ENCODE measurements at places on chromosomes 4 and X.

DNA sequence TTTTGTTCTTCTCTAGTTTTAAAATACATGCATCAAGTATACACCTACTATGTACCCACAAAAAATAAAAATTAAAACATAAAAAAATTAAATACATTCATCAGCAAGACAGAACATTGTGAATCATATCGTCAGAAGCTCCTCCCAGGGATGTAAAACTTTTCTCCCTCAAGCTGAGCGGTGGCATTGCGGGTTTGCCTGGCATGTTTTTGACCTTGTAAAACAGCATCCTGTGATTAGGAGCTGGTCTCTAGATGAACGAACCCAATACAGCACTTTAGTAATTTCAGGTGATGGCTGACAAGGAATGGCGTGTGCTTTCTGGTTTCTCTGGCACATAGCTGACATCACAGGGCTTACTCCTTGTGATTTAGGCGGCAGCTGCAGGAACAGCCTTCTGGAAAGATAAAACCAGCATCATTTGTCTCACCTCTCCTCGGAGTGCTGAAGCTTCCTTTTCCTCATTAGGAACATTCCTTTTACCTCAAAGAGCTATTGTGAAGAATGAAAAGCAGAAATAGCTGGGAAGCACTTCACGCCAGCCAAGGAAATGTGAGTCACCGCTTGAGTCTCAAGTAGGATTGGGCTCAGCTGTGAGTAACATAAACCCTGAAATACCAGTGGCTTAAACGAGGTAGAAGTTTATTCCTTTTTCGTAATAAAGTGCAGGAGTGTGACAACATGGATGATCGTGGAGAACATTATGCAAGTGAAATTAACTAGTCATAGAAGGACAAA, 44.3 kb downstream of the NYX start:
- DNase-seq, result peak; percentile 5

GRCh38 chrX:75365243-75365975, 91.5 kb downstream of the UPRT start:
- no peak for DNase-seq

GRCh38 chr4:48369248-48369647, 27.9 kb downstream of the SLAIN2 start:
- no peak for DNase-seq

GRCh38 chrX:13506574-13506973, 62.8 kb upstream of the EGFL6 start:
- DNase-seq, result no peak

GRCh38 chr4:8859550-8860095, 12.0 kb downstream of the HMX1 start:
- no peak for DNase-seq

DNA sequence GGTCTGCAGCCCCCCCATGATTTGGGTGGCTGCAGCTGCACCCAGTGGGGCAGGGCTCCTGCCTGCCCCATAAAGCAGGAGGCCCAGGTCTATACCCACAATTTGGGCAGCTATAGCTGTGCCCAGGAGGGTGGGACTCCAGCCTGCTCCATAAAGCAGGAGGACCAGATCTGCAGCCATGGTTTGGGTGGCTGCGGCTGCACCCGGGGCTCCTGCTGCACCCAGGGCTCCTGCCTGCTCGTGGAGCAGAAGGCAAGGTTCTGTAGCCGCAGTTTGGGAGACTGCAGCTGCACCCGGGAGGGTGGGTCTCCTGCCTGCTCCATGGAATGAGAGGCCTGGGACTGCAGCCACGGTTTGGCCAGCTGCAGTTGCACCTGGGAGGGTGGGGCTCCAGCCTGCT, 81.1 kb downstream of the ATRX start:
- no peak for DNase-seq

DNA sequence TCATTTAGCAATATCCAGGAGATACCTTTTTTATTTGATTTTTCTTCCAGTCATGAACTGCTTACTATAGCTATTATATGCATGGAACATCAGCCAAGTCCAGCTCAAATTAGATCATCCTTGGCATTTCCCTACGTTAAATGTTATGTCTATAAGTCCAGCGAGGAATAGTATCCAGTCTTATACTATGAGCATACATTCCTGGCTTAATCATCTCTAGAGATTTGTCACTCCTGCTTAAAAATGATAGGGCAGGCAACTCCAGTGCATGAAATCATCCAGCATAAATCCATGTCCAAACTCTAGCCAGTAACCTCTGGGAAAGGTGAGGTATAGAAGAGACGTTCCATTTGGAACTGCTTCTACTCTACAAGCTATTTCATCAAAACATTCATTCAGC, 126.7 kb upstream of the VCX2 start:
- no peak for DNase-seq

GRCh38 chrX:123773258-123773988, 40.6 kb upstream of the THOC2 start:
- DNase-seq, result no peak

- DNase-seq, result no peak
Observed at GRCh38 chr4:177239878-177240277, 69.8 kb upstream of the NEIL3 start.

DNA sequence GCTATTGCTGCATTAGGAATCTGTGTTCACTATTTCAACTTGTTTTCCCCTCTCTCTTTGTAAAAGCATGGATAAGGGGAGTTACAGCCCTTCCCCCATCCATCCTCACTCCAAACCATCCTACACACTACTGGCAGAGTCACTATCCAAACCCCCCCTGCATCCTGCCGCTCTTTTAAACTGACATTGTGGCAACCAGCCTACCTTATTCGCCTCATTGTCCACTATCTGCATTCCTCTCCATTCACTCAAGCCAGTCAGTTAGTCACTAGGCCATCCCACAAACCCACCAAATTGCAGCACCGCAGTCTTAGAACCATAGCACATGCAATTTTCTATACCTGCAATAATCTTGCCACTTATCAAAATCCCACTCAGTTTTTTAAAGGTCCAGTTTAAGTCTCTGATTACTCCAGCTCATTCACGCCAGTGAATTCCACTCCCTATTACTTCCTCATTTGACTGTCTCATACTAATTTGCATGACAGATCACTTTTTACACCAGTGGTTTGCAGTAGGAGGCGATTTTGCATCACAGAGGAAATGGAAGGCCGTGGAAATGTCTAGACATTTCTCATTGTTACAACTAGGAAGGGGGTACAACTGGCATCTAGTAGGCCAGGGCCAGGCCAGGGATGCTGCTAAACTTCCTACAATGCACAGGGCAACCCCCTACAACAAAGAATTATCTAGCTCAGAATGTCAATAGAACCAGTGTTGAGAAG, 181.8 kb downstream of the HS6ST2 start:
- no peak for DNase-seq

GRCh38 chr4:81632581-81633299, 161.0 kb upstream of the RASGEF1B start:
- no peak for DNase-seq

GRCh38 chrX:75067931-75068330, 88.2 kb downstream of the ABCB7 start:
- DNase-seq, result no peak

DNA sequence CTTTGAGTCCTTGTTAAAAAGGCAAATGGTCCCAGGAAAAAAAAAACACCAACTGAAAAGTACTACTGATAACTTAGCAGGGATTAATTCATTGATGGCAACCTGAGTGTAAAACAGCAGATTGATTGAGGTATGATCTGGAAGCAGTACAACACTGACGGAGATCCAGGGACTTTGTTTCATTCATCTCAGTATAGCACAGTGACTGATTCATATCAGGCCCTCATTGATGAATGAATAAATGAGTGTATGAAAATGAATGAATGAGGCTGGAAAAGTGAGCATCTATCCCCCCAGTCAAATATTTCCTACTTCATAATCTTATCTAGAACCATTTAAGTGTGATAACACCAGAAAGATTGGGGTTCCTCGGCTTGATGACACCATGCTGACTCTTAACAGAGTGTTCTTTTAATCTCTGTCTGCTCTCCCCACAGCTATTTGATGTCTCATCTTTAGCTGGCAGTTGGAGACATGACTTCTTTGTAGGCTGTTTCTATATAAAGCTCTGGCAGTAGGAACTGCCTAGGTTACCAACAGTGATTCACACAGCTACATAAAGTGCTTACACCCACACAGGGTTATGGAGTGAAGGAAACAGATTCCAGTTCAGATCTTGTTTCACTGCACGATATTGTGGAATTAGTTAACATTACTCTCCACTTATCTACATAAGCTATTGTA, 18.6 kb upstream of the RNF128 start:
- DNase-seq, result no peak

GRCh38 chr4:28799696-28800095, 1920.5 kb upstream of the PCDH7 start:
- DNase-seq, result no peak

DNA sequence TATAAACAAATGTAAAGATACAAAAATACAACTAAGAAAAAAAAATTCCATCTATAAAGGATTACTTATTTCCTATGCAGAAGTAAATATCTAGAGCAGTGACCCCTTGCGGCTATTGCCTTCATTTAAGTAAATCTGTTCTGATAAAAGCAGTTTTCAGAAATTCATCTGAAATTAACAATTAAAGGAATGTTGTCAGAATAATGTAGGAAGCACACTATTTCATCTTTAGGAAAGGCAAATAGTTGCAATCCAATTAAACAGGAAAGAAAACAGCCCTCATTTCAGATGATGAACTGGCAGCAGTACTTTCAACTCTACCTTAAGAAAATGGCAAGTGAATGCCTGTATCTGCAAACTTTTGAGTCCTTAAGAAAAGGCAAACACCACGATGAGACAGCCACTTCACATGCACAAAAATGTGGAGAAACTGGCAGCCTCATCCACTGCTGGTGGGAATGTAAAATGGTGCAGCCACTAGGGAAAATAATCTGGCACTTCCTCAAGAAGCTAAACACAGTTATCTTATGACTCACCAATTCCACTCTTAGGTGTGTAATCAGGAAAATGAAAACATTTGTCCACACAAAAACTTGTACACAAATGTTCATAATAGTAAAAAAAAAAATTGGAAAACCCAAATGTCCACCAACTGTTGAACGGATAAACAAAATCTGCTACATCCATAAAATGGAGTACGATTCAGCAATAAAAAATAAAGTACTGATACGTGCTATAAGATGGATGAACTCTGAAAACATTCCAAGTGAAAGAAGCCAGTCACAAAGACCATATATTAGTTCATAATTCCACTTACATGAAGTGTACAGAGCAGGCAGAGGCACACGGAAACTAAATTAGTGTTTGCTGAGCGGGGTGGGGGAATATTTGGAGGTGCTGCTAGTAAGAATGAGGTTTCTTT, 2.0 kb upstream of the THAP9 start:
- no peak for DNase-seq

GRCh38 chrX:101729986-101730385, 70.3 kb upstream of the ARMCX2 start:
- no peak for DNase-seq

DNA sequence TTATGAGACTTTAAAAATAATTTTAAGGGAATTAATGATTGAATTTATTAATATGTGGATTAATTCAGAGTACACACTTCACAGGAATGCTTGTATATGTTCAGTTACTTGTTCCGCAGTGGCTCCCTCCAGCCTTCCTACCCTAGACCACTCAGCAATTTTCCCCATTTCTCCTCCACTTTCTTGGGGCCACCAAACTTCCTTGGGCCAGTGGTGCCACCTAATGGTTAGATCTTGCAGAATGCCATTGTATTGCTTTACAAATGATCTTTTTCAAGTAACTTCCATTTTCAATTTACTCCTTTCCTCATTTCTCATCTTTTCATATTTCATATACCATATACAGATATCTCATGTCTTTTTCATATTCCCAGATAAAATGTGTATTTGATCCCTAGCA, 3.6 kb upstream of the RNF175 start:
- DNase-seq, result no peak

DNA sequence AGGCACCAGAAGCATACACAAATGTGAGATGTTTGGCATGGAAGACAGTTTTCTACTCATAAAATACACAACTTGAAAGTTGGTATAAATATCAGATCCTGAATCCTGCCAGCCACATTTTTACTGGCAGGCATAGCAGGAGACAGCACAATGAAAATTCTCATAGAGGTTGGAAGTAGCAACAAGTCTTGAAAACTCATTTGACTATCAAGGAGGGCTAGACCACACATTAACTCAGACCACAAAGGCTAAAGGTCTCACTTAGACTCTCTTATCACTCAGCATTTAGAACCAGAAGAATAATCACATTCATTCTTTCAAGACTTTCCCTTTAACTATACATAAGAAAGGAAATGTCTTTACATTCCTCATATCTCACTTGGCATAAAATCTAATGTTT, 56.5 kb downstream of the SORBS2 start:
- no peak for DNase-seq

DNA sequence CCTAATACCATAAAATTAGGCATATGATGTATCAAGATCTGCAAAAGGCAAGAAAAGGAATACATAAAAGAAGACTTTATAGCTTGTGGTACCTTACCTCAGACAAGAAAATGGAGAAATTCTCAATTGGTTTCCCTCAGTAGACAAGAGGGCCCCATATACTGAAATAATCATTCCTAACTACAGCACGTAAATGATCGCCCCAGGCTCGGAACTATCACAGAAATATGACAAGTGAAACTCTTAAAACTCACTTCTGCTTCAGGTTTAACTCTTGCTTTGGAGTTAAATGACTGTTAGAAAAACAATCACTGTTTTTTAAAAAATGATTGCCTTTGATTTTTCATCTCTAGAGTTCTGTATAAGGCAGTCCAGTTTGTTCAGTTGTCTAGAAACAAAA, 38.6 kb upstream of the NAP1L5 start:
- no peak for DNase-seq

- no peak for DNase-seq
Observed at GRCh38 chr4:127143460-127144195, 489.1 kb upstream of the INTU start.

DNA sequence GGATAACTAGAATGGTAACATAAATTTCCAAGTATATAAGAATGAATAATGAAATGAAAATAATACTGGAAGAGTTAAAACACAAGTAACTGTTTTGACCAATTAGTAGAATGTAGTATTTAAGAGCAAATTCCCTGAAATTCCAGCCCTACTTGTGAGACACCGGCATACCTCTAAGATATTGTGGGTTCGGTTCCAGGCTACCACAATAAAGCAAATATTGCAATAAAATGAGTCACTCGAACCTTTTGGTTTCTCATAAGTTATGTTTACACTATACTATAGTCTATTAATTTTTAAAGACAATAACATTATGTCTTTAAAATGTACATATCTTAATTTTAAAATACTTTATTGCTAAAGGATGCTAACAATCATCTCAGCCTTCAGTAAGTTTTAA, 15.2 kb upstream of the IQCM start:
- DNase-seq, result no peak

DNA sequence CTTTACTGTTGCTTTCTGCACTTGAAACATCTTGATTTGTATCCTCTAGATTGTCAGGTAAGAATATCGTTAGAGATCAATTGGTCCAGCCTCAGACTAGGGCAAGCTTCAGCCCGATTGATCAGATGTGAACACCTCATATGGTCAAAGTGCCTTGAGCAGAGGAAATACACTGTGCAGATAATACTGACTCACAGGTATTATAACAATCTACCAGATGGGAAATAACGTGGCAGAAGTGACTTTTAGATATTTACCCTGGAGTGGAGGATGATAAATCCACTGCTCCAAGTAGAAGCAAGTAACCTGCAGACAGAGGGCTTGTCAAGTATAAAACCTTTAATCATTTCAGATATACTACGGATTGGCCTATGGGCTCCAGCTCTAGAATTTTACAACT, 17.9 kb downstream of the VEGFC start:
- DNase-seq, result no peak

- DNase-seq, result no peak
Observed at GRCh38 chrX:113009029-113009428, 168.4 kb upstream of the AMOT start.

Data from hypothalamus (tissue), 51 donors.